Mucosa of gallbladder (tissue), 1 donor: ENCODE measurements at places on chromosomes 11 and 22. TPM values are rescaled to one million over a fixed set of nuclear protein-coding genes. Genes with fewer than 3 reads are reported as not detected.

- DNase-seq, result no peak
These were observed 30.7 kb downstream of the LINC01488 start for GRCh38 chr11:69512136-69512535.

DNA sequence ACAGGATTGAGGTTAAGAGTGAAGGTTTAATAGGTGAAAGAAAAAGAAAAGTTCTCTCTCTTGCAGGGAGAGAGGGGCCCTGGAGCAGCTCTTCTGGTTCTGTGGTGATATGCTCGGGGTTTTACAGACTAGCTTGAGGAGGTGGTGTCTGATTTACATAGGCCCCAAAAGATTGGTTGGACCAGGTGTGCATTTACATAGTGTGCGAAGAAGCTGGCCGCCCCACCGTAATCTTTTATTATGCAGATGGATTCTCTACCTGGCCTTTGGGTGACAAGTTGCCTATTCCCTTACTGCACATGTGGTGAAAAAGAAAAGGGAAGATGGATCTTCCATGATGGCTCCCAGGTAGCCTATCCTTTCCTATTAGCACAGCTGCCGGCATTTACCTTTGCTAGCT lies 219.9 kb upstream of the GRIA4 start:
- DNase-seq, result no peak

DNA sequence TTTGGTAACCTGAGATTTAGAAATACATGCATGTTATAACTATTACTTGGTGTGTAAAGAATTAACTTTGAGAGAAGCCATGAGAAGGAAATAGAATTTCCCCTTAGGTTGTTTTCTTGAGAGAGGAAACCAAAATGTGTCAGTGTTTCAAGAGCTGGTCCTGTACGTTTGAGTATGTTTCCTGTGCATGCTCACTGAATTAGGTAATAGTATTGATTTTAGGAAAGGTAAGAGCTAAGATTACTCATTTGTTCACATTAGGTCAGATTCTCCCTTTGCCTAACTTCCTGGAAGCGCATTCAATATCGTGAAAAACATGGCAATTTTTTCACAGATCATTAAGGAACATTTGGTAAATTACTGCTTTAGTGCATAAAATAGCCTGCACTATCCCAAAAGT lies 49.3 kb upstream of the RDX start:
- no peak for DNase-seq

GRCh38 chr22:45240104-45240809 lies 437 bp downstream of the KIAA0930 start:
- no peak for DNase-seq

The LINC01488 gene
- total RNA-seq, result not detected

DNA sequence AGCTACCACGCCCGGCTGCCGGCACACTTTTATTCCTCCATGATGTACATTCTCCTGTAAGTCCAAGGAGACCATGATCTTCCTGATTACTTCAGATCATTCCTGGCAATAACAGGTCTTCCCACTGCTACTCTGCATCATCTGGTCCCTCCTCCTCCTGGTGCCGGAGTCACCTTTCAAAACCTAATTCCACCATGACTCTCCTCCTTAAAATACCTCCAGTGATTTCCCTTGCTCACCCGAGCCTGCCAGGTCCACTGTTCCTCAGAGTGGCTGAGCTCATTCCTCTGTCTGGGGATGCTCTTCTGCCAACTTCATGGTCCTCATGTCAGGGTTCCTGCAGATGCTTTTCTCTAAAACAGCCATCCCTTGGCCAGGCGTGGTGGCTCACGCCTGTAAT lies 3.9 kb upstream of the LTBP3 start:
- DNase-seq, result no peak

- DNase-seq, result no peak
These were observed 64.2 kb downstream of the MICAL2 start for GRCh38 chr11:12174477-12175143.
